HTR-8/SVneo (cell line): ENCODE measurements at places on chromosomes 12 and 14.

DNA sequence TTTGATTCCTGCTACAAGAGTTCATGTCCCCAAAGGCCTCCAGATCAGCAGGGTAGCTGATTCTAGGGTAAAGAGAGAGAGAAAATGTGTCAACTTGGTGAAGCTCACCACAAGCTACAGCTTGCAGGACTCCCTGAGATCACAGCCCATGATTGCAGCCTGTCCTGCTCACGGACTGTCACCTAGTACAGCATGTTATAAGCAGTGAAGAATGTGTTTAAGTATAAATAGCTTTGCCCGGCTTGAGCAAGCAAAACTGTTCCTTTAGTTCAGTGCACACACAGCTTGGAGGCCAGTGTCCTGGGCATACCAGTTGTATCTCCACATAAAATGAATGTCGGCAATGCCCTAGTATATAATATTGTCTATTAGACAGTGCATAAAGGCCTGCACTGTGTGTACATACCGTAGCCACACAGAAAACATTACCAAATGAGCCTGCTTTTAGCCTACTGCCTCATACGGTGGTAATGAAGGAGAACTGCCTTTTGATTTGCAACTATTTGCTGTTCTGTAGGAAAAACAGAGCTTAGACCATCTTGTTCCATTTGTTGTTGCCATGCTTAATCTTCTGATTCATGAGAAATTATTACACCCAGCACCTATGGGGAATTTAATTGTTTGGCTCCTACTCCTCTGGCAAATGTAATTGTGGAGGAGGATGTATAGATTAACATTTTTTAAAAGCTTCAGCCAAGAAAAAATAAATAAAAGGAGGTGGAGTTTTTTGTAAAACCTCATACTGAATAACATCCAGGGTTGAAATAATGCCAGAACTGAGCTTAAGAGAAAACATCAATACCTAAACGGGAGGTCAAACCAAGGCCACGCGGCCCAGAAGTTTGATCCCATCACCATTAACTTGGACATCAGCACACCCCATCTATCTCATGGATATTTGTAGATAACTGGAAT lies 108.1 kb upstream of the G2E3 start:
- DNase-seq: no peak

DNA sequence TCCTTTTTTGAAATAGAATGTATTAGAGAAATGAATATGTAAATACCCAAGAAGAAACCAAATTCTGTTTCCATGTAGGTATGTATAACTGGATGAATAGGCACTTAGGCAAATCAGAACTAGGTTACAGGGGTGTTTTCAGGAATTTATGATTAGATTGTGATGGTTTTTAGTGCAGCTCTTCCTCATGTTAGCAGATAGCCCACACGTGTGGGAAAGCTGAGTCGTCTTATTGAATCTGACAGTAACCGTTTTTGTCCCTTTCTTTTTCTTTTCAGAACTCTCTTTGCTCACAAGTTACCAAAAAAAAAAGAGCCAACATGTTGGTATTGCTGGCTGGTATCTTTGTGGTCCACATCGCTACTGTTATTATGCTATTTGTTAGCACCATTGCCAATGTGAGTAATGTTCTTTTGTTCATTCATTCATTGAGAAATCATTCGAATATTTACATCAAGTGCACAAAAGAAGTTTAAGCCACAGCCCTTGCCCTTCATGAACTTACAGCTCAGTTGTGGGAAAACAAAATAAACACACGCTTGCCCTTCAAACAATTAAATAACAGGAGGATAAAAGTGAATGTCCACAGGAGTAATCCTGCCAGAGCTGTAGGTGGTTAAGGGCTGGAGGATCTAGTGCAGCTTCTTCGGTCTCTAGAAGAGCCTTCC lies 14.8 kb downstream of the EMP1 start:
- no peak for DNase-seq

DNA sequence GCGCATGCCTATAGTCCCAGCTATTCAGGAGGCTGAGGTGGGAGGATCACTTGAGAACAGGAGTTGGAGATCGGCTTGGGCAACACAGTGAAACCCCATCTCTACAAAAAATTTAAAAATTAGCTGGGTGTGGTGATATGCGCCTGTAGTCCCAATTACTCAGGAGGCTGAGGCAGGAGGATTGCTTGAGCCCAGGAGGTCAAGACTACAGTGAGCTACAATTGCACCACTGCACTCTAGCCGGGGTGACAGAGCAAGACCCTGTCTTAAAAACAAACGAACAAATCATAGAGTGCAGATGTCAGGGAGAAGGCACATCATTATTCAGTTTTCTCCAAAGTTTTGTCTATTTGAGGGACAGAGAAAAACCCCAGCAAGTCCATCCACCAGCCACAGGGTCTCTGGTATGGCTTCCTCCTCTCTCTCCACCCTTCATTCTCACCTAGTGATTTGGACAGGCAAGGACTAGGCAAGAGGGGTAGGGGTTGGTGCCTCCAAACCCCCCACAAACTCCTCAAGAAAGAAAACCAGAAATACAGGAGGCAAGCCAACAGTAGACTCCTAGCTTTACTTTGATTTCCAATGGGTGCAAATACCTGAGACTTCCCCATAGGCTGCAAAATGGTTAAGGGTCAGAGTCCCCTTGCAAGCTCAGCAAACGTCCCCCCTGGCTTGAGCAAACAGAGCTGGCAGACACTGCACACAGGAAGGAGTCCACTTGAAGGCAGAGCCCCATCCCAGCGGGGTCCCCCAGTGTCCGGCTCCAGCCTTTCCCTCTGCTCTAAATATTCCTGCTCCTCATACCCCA lies 26.5 kb upstream of the RPLP0 start:
- DNase-seq: no peak

DNA sequence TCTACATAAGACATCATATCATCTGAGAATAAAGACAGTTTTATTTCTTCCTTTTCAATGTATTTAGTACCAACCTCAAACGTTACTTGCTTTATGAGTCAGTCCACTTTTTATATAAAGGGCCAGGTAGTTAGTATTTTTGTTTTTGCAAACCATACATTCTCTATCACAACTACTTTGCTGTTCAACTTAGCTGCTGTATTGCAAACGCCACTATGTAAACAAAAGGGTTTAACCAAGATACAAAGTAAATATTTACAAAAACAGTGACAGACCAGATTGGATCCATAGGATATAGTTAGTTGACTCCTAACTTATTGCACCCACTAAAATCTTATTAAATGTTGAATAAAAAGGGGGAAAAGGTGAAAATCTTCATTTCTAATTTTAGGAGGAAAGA lies 87.7 kb upstream of the FOXG1 start:
- no peak for DNase-seq

DNA sequence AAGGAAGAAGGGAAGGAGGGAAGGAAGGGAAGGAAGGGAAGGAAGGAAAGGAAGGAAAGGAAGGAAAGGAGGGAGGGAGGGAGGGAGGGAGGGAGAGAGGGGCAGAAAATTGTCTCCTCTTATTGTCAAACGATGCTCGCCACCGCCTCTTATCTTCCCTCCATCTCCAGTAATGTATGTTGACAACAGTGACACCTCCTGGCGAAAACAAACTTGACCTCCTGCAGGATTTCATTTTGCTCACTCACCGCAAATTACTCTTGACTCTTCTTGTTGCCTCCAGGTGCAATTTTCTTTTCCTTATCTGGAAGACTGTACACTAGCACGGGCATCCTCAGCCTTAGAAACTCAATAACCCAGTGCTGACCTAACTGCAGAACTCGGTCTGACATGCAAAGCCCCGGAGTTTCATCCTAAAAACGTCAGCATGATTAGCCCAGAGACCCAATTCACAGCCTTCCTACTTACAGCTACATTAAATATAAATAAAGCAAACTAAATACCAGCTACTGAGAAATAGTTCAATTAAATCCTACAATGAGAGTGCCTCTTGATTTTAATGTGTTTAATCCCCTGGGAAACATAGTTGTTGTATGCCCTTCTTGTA lies 512.4 kb upstream of the TMPO start:
- DNase-seq: peak; percentile 5

DNA sequence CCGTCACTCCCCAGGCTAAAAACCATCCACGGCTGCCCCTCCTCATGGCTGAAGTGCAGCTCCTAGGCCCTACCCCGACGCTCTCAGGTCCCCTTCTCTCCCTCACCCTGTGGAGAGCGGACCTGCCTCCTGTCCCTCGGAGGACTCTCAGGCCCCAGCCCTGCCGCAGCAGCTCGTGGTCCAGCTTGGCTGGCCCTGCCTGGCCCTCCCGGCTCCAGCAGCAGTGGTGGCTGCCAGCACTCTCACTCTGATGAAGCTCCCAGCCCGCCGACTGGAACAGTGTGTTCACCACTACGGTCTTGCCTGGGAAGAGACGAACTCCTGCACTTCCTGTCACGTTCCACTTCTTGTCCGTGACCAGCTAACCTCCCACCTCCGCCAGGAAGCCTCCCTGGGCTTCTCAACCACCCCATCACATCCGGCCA lies 11.1 kb downstream of the BAG5 start:
- no peak for DNase-seq

DNA sequence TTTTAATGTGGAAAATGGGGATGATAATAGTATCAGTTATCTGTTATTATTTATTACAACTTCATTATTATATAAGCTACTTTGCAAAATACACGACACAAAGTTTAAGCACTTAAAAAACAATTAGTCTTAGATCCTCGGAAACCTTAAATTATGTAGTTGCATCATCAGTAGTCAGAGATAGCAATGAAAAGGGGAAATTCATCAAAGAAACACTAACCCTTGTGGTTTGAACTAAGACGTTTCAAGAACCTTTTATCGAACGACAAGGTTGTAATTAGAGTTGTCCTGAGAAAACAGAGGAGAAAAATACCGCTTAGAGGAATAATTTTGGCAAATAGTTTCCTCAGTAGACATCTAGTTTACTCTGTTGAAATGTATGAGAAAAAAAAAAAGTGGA lies 198.5 kb downstream of the PTPRO start:
- no peak for DNase-seq

DNA sequence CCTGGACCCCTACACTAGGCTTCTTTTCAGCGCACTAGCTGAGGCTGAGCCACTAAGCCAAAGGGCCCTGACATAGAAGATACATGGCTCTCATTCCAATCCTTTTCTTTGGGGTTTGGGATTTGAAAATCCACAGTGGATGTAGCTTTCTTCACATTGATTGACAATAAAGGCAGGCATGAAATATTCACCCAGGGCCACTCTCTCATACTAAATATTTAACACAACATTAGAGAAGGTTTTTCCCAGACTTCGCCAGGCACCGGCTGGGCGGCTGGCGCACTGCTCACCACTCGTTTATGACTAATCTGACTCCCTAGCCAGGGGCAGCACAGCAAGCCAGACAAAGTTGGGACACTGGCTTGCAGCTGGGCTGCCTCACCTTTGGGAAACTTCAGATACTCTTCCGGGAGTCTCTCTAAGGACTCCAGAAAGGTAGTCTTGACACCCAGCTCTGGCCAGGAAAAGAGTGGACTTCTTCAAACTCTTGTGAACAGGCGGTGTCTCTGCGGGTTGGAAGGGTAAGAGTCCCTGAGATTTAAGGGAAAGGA lies 699 bp upstream of the HOXC11 start:
- DNase-seq: no peak

DNA sequence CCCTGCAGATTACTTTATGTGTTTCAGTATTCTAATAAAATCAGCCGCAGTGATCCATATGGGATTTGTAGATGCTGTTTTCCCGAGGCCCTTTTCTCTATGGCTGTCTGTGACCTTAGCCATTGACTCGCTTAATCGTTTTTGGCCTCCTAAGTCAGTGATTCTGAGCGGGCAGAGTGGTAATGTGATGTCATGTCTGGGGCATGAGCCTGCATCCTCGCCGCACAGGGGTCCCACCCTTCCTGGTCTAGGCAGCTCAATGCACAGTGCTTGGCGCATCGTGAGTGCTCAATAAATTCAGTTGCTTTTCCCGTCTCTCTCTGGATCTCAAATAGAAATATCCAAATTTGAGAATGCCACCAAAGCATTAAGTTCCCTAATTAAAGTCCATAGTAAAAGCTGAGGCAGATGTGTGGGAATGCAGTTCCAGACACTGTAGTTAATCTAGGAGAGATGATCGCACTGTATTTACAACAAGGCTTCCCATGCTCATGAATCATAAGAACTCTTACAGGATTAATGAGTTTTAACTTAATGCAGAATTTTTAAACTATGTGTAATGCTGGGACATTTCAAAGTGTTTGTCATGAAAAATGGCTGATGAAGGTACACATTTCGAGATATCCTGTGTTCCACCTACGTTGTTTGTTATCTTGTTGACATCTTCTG lies 29.3 kb downstream of the HMGA2 start:
- no peak for DNase-seq

DNA sequence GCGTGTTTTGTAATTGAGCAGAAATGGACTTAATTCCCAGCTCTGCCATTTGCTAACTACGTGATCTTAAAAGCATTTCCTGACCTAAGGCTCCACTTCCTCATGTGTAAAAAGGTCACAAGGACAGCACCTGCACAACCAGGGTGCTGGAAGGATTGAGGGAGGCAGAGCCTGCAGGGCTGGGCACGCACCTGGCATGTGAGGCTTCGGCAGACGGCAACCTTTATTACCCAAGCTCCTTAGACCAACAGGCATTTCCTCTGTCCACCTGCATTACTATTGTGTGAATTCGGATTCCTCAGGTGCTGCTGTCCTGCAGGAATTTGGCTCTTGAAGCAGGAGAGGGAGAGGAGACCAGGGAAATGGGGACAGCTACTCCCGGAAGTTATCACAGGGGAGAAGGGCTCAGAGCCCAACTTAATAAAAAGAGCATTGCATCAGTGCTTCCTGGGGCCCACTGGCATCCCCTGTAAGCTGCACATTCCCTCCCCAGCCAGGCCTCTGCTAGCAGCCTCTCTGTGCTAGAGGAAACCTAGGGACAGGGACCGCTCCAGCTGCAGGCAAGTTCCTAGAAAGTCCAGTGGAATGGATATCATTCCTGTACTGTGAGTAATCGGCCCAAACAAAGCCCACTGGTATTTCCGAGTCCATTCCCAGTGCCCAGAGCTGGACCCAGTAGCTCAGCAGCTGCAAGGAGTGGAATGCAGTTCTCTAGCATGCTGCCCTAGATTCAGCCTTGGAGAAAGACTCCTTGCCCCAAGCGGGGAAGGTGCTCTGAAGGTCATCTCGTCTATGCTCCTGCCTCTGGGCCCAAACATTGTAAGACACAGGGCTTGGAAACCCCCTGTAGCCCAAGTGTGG lies 157.1 kb upstream of the CCND2 start:
- DNase-seq: peak; percentile 81

- no peak for DNase-seq
Measured at GRCh38 chr12:49332891-49333371, 4.1 kb downstream of the C1QL4 start.

- DNase-seq: no peak
Measured at GRCh38 chr14:104545942-104546501, 33.5 kb upstream of the C14orf180 start.

- no peak for DNase-seq
Measured at GRCh38 chr14:53620317-53620716, 336.3 kb downstream of the BMP4 start.

- no peak for DNase-seq
Measured at GRCh38 chr12:1695886-1696670, 5.2 kb downstream of the ADIPOR2 start.

- no peak for DNase-seq
Measured at GRCh38 chr14:68814539-68815297, 21.9 kb upstream of the ZFP36L1 start.

GRCh38 chr12:114355389-114356088 lies 50.4 kb downstream of the TBX5 start:
- no peak for DNase-seq
